ENCODE measurements at places on chromosomes 3 and 15.

GRCh38 chr15:44018151-44018550 lies 176.9 kb downstream of the FRMD5 start:
- DNase-seq: no peak

- DNase-seq: no peak
These were observed 20.9 kb upstream of the ABHD17C start for GRCh38 chr15:80674245-80674614.

DNA sequence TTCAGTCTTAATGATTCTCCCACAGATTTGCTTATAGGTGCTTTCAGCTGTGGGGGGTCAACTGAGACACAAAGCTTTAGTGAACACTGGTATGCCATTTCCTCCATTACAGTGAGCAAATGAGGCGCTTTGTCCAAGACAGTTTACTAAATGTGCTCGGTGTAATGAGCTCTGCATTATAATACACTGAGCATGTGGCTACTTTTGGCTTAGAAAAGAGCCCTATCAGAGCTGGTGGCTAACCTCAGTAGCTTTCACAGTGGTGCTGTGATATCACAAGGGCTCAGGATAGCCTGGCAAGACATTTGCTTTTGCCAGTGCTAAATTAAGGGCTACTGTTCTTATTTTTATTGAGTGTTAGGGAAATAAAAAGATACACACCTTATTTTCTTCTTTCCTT lies 749.7 kb upstream of the ARPP21 start:
- no peak for DNase-seq

DNA sequence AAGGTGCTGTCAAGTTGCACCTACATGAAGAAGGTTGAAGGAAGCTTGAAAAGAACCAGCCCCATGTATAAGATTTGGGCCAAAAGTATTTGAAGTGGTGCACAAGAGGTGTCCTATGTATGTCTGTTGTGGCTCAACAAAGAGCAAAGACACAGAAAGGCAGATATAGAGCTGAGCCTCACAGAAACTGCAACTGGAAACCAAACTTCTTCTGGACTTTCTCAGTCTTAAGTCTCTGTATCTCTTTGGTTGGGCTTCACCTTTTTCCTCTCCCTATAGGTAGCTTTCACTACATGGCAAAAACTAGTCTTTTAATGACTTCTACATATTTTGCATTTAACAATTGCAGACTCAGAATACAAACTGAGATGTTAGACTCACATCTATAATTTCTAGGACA lies 8.8 kb upstream of the CMC1 start:
- DNase-seq: no peak

GRCh38 chr3:55085231-55085630 lies 157.4 kb upstream of the LRTM1 start:
- DNase-seq: no peak

GRCh38 chr3:22704571-22705354 lies 498.4 kb upstream of the UBE2E2 start:
- no peak for DNase-seq

GRCh38 chr15:35117543-35118265 lies 32.6 kb upstream of the NANOGP8 start:
- DNase-seq: no peak

GRCh38 chr15:77543159-77543882 lies 89.4 kb downstream of the LINGO1 start:
- peak; percentile 70 for DNase-seq

- DNase-seq: no peak
These were observed 42.9 kb upstream of the RPL32 start for GRCh38 chr3:12884186-12884680.

DNA sequence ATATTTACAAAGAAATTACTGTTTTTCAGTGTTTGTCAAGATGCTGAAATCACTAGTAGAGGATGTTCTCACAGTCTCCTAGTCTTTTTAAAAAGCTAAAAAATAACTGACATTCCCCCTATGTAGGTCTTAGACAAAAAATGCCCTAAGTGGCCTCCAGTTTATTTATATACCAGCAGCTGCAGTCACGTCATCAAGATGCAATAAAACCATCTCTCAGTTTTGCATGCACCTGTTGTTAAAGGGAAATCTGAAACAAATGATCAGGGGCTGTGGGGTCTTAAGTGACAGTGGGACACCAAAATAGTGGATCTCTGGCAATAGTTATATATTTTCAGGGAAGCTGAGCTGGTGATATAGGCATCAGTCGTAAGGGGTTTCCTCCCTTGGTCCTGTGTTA lies 146.5 kb upstream of the ARPP21 start:
- DNase-seq: no peak
